Upper lobe of right lung (tissue), 1 donor: ENCODE measurements at places on chromosomes 2 and 18. TPM values are rescaled to one million over a fixed set of nuclear protein-coding genes. Genes with fewer than 3 reads are reported as not detected.

The PIGN gene
- 25.2 TPM for total RNA-seq

The MYCN gene
- 0.49 TPM for total RNA-seq

The CTAGE1 gene
- not detected for total RNA-seq

The GPR55 gene
- total RNA-seq: 1.2 TPM

The CFAP65 gene
- total RNA-seq: not detected

The ZNF407 gene
- total RNA-seq: 18.4 TPM

The REG1B gene
- not detected for total RNA-seq

The ERICH2 gene
- 5.6 TPM for total RNA-seq

The TRAPPC12 gene
- total RNA-seq: 89.8 TPM

The SCYGR4 gene
- total RNA-seq: not detected

The LYG1 gene
- total RNA-seq: 1.4 TPM

The GRB14 gene
- 8.9 TPM for total RNA-seq

The PRSS56 gene
- not detected for total RNA-seq

The ZNF385B gene
- total RNA-seq: 62.3 TPM

The STK17B gene
- 66.9 TPM for total RNA-seq

The ARL5A gene
- total RNA-seq: 56.6 TPM

The WDR54 gene
- 8.4 TPM for total RNA-seq

The ANKRD62 gene
- total RNA-seq: 0.12 TPM

The C2orf66 gene
- total RNA-seq: 0.38 TPM

The GALNT5 gene
- total RNA-seq: 40.2 TPM
